ENCODE measurements at places on chromosomes 13 and 19. TPM values are rescaled to one million over a fixed set of nuclear protein-coding genes. Genes with fewer than 3 reads are reported as not detected.

AP3D1 gene
- 78.4 TPM for total RNA-seq

KL gene
- total RNA-seq, result 5.1 TPM

ZNF675 gene
- total RNA-seq, result 55.4 TPM

GNA15 gene
- 1.4 TPM for total RNA-seq

LILRA5 gene
- total RNA-seq, result 0.92 TPM
